ENCODE measurements at places on chromosomes 4 and X.

GRCh38 chrX:44474410-44474809 is 68.2 kb downstream of the FUNDC1 start:
- no peak for DNase-seq

GRCh38 chrX:105645667-105646357 is 176.5 kb upstream of the NRK start:
- DNase-seq: no peak

- DNase-seq: no peak
These were observed 108.3 kb downstream of the NLGN4X start for GRCh38 chrX:6120329-6120728.

GRCh38 chrX:134734466-134734952 is 76.2 kb upstream of the PLAC1 start:
- no peak for DNase-seq

- no peak for DNase-seq
These were observed 5.6 kb downstream of the MAOA start for GRCh38 chrX:43661521-43662240.

DNA sequence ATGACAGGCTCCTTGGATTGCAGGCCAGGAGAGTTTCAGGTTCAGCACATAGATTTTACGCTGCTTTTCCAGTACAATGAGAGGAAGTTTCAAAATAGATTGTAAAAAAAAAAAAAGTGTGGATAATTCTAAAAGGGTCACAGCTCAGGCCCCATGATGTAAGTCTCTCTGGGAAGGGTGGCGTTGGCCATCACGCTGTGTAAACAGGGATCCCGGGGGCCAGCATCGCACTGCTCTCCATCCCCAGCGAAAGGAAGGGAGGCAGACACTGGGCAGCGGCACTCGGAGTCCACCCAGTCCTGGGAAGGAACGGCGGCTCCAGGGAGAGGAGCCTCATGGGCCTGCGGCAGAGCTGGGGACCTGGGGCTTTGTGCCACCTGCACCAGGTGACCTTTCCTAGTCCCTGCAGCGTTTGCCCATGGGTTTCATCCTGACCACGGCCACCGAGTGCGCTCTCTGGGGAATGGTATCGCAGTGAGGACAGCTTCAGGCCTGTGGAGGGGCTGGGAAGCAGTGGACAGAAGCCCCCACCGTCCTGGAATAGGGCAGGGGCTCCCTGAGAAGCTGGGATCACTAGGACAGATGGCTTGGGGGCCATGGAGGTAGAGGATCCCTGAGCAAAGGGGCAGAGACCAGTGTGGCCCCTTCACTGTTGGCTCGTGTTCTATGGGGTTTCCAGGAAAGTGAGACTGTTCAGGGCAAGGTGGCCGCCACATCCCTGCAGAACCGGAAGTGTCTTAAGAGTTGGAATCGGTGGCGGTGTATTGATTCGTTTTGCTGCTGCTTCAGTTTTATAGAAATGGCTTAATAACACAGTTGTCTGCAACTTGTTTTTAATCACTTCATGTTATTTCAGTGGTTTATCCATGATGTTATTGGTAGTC is 38.9 kb downstream of the RGS12 start:
- no peak for DNase-seq

- DNase-seq: no peak
These were observed 388.1 kb upstream of the IGFBP7 start for GRCh38 chr4:57498251-57498650.

DNA sequence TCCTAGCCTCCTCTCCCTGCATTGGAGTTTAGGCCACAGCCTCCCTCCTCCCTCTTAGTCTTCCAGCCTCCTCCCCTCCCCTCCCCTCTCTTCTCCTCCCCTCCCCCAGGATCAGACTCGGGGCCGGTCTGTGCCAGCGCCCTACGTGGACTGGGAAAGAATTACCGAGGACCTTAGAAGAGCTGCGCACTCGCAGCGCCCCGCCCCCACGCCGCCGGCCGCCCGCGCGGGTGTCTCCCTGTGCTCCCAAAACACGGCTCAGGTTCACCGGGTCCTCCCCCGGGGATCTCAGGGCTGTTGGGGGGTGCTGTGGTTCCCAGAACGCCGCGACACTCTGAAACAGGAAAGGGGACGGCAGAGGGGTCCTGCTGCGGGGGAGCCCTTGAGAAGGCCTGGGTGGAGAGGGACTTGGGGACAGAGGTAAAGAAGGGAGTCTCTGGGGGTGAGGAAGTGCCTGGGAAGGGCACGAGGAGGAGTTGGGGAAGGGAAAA is 122.3 kb upstream of the TBL1X start:
- DNase-seq: peak; percentile 26

- no peak for DNase-seq
These were observed 1114.9 kb downstream of the C4orf33 start for GRCh38 chr4:130210864-130211263.

DNA sequence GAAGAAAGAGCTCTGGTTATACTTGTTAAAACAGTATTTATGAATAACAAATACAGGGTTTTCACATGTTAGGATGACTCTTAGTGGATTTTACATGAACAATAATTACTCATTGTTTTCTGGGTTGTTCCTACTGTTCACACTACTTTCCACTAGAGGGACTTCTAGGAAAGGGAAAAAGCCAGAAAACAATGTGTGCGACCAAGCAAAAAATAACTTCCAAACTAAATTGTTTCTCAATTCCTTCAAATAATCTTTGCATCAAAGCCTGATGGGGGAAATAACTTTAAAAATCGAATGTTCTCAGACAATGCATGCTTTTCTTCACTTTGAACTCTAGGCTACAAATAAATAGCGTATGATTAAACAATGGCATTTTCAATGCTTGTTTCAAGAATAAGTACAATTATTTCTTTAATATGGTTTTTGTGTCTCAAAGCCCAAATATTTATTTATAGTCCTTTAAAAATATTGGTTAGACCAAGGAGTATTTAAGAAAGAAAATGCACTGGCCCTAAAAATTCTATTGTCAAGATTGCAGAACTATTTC is 72.1 kb upstream of the ETNPPL start:
- no peak for DNase-seq

DNA sequence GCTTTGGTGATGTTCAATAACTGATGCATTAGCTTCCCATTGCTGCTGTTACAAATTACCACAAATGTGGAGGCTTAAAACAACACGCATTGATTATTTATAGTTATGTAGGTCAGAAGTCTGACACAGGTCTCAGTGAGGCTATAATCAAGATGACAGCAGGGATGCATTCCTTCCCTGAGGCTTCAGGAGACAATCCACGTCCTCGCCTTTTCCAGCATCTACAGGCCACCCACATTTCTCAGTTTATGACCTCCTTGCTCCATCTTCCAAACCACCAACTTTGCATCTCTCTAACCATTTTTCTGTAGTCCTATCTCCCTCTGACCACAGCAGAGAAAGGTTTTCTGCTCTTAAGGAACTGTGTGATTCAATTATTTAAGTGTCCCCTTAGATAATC is 92.5 kb downstream of the GASK1B start:
- DNase-seq: no peak

DNA sequence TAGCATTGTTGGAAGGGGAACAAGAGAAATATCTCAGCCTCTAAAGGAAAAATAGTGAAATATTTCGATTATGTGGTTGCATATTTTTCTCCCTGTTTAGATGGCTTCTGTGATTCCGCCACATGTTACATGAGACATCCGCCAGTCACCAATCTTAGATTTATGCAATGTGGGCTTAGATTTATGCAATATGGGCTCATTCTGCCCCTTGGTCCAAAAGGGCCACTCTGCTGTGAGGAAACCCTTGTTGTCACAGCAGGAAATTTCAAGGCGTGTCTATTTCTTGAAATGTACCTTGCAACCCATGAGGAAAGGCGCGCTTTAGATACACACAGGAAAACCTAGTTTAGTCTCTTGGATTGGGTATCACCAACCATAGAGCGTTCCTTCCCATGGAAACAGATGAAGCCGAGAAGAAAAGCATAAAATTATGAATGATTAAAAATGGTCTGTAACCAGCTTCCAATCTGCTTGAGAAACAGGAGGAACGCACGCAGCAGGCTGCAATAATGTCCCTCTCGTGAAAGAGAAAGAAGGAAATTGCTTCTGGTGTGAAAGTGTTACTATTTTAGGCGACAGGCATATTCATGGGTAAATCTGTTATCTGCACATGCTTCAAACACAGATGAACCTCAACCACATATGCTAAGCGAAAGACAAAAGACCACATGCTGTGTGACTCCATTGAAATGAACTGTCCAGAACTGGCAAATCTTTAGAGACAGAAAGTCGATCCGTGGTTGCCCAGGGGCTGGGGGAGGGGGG is 3.7 kb downstream of the RS1 start:
- DNase-seq: no peak

DNA sequence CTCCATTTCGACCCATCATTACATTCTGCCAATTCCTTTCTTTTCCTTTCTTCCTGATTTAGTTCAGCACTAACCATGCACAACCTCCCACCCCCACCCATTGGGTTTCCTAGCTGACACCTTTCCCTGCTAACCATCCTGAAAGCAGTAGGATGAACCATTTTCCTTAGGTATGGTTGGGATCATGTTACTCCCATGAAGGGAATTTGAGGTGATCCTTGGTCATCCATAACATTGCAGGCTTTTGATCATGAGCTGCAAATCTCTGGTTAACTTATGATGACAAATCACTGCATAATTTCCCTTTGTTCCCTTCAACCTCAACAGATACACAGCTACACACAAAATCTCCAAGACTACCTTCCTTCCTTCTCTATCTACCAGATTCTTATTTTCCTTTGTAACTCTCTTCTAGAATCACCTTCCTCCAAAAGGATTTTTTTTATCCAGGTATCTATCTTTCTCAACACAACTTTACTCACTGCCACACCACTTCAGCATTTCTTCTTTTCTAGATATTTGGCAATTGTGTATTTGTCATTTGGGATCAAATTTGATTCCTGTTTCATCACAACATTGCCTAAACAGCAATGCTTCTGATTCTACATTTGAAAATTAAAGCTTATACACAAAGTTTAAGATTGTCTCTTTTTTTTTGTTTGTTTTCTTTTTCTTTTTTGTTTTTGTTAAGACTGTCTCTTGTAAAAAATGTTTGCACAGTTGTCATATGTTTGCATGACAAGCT is 145.1 kb downstream of the RBM47 start:
- DNase-seq: no peak

GRCh38 chrX:17397074-17397473 is 22.1 kb downstream of the NHS start:
- no peak for DNase-seq

DNA sequence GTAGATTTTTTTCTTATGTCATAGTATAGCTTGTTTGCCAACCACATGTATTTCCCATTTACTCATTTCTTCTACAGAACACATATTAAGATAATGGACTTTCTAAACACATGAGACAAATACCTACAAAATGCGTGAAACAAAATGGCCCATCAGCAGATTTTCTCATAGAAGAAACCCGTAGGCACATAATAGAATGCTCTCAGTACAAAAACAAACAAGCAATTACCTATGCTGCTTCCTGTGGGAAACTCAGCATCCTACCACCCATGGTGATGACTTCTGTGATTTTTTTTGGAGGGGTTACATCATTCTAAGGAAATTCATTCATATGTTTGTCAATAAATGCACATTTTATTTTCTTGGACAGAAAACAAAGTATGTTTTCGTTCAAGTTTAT is 343.6 kb downstream of the SPRY1 start:
- DNase-seq: no peak

- DNase-seq: no peak
These were observed 23.9 kb downstream of the TBC1D19 start for GRCh38 chr4:26607776-26608175.

DNA sequence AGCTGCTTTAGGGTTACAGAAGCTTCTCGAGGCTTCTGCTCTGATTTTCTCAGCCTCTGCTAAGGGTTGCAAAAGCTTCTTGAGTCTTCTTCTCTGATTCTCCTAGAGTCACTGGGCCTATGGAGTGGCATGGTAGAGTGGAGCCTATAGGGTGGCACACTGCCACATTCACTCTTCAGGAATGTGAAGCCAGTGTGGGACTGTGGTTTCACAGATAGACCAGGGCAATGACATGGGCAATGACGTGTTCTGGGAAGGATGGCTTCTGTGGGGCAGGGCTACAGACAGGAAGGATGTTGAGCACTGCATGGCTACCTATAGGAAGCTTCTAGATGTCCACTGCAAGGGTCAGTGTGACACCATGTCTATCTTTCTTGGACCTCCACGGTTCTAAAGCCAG is 11.0 kb upstream of the MAMLD1 start:
- DNase-seq: no peak

DNA sequence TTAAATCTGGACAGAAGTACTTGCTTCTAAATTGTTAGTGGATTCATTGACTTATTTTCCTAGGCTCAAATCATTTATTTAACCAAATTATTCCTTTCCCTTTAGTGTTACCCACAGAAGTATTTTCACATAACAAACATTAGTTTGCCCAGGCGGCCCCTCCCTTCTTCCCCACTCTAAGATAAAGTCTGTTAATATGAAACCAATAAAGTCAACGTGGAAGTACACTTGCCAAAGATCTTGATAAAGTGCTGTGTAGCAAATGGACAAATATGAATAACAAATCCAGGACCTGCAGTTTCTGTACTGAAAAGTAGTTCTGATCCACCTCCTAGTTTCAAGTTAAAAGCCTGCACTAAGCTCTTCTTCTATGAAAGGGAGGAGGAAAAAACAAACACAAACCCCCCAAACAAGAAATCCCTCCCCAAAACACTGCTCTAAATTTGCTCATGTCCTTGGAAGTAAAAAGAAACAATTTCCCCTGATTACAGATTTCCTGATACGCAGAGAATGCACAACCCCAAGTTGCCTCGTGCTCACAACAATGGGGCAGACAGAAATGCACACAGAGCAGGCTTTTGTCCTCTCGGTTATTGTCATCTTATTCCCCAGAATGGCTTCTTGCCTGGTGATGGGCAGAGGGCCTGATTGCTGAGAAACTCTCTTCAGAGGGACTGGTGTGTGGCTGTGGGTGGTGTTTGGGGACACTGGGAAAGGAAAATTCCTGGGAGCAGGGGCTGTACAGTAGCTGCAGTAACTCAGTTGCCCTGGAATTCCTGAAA is 23.2 kb downstream of the TMSB4X start:
- DNase-seq: no peak

- DNase-seq: no peak
These were observed 73.0 kb downstream of the SEC24D start for GRCh38 chr4:118762730-118763477.

DNA sequence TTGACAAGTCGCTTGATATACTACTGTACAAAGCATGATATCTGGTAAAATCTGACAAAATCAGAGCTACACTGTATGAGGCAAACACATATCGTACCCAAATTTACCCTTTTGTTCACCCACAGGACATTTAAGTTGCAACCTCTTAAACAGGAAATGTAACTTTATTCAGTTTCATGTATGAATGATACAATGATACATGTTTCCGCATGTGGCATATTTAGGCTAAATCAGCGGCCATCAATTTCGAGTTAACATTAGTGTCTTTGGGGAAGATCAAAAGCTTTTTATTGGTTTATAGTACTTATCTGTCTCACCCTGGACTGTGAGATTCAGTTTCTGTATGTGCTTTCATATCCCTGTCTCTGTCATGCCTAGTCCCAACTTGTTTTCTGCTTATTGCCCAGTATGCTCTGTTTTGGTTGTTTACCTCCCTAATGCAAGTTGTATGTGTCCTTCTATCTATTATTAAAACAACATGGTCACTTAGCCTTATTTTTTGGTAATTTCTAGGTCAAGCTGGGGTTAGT is 97.3 kb upstream of the HPRT1 start:
- DNase-seq: no peak
